ENCODE measurements at places on chromosomes 5 and 9.

GRCh38 chr5:11420969-11421368 is 483.3 kb downstream of the CTNND2 start:
- no peak for DNase-seq

DNA sequence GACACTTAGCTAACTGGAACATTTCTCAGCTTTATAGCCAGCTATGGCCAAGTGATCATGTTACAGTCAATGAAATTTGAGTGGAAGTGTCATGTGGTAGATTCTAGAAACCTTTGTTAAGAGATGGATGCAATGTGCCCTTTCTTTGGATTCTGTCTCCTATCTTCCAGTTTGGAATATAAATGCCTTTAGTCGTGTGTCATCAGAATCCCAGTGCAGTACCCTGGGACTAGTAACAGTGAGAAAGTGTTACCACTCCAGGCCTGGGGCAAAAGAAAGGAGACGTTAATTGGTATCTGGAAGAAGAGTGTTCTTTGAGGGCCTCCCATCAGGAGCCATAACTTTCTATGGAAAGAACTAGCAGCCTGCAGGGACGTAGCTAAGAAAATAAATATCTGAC is 149.6 kb downstream of the SNX18 start:
- DNase-seq = no peak

DNA sequence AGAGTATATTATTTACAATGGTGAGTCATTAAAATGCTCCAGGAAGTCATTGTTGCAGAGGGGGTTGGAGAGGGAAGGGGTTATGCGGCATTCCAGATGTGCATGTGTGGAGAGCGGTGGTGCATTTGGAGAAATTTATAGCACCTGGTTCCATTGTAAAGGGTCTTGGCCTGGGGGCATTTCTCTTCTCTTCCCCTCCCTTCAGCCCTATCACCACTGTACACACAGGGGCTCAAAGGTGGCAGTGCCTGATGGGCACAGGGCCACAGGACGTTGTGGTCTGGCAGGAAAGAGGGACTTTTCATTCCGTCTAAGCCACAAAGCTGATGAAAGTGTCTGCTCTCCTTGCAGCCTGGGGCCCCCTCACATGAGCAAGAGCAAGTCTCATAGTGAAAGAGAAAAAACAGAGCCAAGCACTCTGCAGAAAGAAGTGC is 442.4 kb upstream of the ZNF462 start:
- DNase-seq = no peak

- DNase-seq = no peak
Observed at GRCh38 chr9:109463924-109464625, 34.0 kb downstream of the PTPN3 start.

DNA sequence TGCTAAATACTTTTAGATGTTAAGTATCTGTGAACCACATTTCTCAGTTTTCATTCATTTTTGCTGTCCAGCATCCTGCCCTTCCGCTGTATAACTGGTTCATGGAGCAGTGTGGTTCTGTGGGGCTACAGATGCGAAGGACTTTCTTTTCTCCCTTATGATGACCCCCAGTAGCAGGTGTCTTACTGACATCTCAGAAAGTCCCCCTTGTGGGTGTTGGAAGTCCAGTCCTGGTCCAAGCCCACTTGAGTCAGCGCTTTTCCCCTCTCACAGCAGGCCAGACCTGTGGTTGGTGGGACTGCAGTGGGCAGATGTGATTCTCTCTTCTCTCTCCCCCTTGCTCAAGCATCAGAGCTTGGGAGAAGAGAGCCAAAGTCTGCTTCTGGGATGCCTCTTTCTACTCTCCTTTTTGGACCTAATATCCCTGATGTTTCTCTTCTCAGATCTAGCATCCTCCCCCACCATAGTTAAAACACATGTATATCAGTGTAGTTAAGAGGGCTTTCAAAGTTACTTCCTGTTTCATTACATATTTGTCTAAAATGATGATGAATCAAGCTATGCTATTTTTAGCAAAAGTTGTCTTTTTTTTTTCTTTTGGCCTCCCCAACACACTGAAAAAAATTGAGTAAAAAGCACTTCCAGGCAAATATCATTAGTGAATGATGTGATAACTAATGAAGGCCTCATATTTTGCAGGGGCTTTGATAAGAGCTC is 119.5 kb upstream of the ZNF618 start:
- no peak for DNase-seq
